ENCODE measurements at places on chromosomes 4 and X.

DNA sequence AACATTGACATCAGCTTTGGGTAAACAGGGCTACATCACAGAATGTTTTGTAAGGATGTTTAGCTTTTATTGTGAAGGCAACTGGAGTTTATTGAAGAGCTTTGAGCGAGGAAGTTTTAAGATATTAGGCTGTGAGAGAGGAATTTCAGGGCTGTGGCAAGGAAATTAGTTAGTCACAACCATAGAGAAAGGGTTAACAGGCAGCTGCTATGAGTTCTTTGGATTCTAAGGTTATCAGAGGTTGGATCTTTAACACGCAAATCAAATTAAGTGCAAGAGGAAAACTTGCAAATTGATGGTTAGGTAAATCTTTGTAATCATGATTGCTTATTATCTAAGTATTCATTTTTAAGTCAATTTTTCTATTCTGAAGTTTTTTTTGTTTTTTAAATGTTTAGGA, 156.0 kb downstream of the UGT8 start:
- DNase-seq = no peak

DNA sequence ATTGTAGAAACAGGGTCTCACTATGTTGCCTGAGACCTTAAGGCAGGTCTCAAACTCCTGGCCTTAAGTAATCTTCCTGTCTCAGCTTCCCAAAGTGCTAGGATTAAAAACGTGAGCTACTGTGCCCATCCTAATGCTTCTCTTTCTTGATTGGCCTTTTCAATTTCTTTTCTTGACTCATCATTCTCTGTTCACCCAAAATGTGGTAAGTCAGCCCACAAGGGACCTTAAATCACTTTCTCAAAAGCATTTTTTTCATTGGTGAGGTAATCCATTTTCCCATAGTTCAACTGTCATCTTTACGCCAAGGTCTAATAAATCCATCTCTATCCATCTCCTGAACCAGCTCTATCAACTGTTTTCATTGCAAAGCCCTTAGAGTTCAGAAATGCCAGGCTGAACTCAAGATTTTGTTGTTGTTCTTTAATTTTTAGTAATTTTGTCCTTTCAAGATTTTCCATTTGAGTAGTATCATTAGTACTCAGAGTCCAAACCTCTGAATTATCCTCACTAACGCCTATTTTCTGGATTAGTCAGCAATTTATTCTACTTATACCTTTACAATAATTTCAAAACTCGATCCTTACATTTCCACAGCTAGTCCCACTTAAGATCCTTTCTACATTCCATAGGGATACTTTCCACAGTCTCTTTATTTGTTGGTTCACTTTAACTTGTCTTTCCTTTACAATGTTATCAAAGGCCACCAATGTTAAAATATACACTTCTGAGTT, 528.6 kb downstream of the IL15 start:
- DNase-seq = no peak

DNA sequence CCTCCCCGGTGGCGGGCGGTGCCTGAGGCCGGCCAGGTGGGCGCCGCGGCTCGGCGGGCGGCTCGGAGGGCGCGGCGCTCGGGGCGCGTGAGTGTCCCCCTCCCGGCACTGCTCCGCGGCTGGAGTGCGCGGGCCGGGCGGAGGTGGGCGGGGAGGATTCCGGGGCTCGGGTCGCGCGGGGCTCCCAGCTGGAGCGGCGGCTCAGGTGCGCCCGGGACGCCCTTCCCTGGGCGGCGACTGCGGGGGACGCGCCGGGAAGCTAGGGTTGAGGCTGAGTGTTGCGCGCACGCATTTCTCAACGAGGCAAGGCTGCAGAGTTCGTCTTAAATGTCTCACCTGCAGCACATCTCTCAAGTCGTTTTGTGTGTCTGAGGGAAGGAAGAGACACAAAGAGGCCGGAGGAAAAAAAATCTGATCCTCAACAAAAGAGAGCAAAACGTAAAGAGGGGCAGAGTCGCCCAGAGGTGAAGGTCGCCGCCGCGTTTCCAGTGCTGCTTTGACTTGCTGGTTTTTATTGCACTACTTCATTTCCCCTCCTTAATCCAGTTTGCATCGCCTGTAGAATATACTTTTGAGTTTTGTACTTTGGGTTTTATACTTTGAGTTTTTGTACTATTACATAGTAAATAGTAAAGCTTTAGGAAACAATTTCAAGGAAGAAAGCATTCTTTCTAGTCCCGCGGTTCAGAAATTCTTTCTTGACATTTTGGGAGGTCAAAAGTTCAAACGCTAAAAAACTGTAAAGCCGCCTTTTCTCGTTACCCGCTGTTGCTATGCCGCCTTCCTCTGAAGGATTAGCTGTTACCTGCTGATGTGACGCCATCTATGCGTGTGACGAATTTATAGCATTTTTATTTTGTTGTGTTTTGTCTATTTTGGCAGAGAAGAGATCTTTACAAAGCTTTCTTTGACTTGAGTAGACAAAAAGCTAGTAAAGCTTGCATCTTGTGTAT, 106.5 kb upstream of the STOX2 start:
- no peak for DNase-seq

DNA sequence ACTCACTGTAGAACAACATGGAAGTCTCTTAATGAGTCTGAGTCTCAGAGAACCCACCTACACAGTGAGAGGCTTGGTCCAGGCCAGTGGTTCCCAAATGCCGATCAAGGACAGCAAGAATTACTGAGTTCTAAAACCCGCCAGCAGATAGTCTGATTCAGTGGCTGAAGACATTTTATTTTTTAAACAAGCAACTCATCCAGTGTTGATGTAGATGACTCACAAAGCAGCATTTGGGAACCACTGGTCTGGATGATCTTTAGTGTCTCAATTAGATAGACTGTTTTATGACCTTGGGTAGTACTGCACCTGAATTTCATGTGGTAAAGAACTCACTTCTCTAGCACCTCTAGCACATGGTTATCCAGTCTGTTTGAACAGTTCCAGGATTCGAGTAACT, 193.6 kb downstream of the FBXW7 start:
- DNase-seq = no peak

DNA sequence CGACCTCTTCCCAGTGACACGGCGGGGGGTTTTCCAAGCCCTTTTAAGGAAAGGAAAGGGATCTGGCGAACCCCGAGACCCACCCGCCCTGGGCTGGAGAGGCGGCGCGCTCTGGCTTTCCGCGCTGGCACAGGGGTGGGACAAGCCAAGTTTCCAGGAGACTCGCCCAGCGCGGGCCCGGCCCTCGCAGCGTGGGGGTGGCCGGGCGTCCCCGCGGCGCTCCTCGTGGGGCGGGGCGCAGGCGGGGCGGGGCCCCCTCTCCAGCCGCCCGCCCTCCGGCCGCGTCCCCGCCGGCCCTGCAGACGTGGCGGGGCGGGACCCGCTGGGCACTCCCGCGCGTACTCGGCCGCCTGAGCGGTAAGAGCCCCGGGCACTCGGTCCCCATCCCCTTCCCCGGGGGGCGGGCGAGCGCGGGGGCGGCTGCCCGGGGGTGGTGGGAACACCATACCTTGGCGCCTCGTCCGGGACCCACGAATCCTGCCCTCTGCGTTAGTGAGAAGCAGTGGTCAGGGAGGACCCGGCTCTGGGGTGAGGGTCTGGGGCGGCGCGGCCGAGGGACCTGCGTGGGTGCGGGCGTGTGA, at the start of gene FAM114A1:
Gene FAM114A1 (plus strand): TSS at position 329 of the 581 bp plus-strand sequence. CDS start 10,273 bp downstream, outside the sequence.
- peak; percentile 92 for DNase-seq

- no peak for DNase-seq
Observed at GRCh38 chr4:33924811-33925210, 2319.5 kb downstream of the ARAP2 start.

DNA sequence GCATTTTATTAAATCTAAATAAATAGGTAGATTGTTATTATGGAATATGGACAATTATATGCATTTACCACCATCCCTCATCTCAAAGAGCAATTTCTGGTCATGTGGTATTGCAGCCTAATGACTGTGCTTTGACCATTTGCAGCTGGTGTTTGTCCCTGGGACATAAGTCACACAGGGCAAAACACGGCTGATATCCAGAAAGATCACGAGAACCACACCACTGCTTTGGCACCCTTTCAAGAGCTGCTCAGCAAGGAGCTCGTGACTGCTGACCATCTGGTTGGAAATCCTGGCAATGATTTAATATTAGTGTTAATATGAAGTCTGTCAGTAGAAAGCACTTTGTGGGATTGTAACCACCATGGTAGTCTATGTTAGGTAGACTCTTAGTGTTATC, 545.0 kb downstream of the GBA3 start:
- no peak for DNase-seq

DNA sequence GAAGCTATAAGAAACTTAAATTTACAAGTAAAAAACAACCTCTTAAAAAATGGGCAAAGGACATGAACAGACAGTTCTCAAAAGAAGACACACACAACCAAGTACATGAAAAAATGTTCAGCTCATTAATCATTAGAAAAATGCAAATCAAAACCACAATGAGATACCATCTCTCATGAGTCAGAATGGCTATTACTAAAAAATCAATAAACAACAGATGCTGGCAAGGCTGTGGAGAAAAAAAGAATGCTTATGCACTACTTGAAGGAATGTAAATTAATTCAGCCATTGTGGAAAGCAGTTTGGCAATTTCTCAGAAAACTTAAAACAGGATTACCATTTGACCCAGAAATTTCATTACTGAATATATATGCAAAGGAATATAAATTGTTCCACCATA, 666.3 kb upstream of the GRIA3 start:
- no peak for DNase-seq

DNA sequence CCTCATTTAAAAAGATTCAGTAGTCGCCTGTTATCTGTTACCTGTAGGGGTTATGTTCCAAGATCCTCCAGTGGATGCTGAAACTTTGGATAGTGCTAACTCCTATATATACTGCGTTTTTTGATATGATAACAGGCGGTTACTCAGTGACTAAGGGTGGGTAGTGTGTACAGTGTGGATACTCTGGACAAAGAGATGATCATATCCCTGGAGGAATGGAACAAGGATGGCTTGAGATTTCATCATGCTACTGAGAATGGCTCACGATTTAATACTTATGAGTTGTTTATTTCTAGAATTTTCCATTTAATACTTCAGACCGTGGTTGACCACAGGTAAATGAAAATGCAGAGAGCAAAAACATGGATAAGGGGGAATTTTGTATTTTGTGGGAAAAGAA, 21.5 kb downstream of the FAM47E start:
- no peak for DNase-seq

GRCh38 chr4:17915439-17915838, 104.7 kb downstream of the NCAPG start:
- DNase-seq = no peak

DNA sequence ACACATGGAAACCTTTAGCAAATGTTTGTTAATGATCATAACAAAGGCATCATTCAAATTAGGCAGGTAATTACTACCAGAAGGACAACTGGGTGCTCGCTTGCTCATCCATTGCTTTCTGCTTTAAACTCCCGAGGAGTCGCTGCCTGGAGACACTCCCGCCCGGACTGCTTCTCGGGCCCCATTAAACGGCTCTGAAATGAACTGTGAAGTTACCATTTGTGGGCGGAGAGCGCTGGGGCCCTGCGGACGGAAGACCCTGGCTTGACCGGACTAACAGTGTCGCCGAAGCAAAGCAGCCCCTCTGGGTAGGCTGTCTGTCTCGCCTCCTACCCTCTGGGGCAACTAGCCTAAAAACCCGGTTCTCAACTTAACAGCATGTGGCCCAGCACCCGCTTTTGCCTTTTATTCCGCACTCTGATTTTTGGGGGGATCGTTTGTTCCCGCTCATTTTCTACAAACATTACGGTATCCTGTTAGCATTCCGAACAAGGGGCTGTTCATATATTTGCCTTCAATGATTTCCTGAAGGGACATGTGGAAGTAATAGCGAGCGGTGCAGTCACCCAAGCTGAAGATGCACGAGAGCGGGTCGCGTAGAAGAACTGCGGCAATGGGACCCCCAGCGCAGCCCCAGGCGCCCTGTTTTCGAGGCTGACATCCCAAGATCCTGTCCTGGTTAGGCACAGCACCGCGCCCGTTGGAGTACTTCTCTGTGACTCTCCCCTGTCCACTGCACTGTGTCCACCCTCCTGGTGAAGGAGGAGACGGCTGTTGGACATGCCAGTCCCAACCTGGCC, 1.6 kb upstream of the PDGFRA start:
- peak; percentile 85 for DNase-seq

GRCh38 chr4:76883147-76883546, 14.8 kb downstream of the SOWAHB start:
- DNase-seq = no peak

GRCh38 chrX:100484971-100485370, 74.9 kb upstream of the PCDH19 start:
- no peak for DNase-seq

DNA sequence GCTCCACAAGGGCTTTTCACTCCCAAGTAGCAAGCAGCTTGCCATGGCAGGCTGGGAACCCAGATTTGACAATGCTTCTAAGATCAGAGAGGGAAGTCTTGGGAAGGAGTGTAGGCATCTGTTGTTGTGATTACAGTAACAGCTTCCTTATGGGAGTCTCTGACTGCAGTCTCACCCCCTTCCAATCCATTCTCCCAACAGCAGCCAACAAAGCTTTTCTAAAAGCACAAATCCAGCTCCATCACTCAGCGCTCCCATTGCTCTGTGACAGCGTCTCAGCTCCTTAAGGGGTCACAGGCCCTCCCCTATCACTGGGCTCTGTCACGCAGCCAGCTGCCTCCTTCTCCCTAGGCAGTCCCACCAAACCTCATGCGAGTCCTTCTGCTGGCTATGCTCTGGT, 7.1 kb downstream of the IGFBP7 start:
- no peak for DNase-seq
